ENCODE measurements at places on chromosomes 3 and 15.

GRCh38 chr3:123140550-123140949, 61.2 kb upstream of the SEC22A start:
- DNase-seq = no peak

DNA sequence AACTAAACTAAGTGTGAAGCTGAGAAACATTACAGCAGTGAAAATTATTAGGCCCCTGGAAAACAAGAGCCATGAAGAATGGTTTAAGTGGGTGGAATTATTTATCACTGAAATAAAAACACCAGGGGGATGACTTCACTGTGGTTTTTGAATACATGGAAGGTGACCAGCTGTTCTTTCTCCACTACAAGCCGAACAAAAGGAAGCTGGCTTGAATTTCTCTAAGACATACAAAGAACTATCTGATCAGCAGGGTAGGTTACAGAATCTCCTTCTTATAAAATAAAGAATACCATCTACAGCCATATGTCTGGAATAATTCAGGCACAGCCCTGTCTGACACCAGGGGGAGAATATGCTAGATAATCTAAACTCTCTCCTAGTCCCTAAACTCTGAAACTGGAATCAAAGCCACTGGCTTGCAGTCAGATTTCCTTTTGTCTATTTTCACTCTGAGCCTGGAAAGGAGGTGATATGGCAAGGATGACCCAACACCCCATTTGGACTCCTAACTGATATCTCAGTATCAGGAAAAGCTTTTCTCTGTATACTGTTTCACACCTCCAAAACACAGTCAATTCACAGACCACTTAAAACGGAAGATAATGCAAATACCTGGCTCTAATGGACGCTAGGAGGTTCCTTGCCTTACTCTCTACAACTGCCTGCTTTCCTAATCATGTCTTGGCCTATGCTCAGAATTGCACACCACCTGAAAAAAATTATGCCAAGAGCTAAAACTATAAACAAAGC, 31.2 kb downstream of the SPATA12 start:
- no peak for DNase-seq

GRCh38 chr3:19065027-19065426, 83.3 kb upstream of the KCNH8 start:
- DNase-seq = no peak

DNA sequence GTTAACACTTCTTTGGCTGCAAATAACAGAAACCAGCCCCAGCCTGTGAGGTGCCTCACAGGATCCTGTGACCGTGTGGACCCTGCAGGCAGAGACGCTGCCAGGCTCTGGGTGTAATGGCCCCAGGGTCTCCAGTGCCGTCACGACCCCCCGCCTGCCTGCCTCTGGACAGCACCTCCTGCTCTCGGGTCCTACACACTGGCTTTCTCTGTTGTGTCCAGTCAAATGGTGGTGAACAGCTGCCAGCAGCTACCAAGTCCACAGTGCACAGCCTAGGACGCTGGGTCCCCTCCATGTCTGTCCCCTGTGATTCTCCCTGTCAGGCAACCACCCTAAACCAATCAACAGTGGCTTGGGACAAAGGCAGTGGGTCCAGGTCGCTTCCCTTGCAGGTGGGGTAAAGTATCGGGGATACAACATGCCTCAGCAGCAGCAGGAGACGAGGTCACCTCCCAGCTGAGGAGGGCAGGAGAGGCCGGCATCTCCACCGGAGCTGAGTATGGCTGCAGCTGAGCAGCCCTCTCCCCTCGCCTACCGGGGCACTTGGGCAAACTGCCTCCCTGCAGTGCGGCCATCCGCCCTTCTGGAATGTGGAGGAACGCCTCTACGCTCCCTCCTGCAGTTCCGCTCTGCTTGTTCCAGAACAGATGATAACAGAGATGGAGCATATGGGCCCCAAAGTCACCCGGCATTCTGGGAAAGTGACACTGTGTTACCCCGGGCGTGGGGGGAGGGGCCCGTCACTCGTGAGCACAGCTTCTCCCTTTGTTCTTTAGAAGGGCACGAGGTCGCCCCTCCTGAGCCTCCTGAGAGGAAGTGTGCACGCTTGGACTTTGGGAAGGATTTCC, 21.1 kb upstream of the SKOR1 start:
- DNase-seq = no peak

DNA sequence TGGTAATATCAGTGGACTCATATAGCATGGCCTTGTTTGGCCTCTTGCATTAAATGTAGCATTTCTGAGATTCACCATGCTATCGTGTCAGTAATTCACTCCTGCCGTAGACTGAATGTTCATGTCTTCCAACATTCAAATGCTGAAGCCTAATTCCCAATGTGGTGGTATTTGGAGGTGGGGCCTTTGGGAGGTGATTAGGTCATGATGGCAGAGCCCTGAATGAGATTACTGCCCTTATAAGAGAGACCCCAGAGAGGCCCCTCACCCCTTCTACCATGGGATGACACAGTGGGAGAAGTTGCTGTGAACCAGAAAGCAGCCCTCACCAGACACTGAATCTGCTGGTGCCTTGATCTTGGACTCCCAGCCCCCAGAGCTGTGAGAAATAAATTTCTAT, 241.4 kb downstream of the VPS13C start:
- no peak for DNase-seq

GRCh38 chr3:48403533-48404439, 26.1 kb downstream of the PLXNB1 start:
- no peak for DNase-seq

DNA sequence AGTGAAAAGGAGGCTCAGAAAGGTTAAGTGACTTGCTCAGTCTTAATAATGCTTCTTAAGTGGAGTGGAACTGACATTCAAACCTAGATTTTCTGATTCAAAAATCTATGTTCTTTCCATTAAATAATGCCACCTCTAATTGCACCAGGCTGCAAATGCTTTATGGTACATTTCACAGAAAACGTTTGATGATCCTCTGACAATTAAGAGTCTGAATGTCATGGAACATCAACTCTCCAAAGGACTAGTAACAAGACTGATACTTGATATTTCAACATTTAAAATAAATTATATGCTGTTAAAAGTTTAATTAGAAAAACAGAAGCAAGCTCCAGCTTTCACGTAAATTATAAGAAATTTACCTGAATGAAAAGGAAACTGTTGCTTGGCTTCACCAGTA, 151.5 kb downstream of the TBL1XR1 start:
- DNase-seq = no peak

DNA sequence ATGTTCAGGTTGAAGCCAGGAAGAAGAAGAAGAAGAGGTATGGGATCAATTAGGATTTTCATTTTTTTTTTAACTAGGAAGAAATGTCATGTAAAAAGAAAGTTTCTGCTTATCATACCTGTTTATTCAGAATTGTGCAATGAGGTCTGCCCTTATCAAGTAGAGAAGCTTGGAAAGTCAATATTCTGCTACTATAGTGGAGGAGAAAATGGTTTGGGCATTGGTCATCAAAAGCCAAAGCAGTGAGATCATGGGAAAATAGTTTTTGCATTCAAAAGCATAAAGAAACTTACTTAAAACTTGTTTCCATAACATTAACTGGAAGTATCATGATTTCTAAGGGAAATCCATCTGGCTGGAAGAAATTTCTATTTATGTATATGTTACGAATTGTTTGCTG, 1239.2 kb downstream of the NSUN3 start:
- DNase-seq = no peak

GRCh38 chr15:70026991-70027390, 70.7 kb downstream of the TLE3 start:
- no peak for DNase-seq

DNA sequence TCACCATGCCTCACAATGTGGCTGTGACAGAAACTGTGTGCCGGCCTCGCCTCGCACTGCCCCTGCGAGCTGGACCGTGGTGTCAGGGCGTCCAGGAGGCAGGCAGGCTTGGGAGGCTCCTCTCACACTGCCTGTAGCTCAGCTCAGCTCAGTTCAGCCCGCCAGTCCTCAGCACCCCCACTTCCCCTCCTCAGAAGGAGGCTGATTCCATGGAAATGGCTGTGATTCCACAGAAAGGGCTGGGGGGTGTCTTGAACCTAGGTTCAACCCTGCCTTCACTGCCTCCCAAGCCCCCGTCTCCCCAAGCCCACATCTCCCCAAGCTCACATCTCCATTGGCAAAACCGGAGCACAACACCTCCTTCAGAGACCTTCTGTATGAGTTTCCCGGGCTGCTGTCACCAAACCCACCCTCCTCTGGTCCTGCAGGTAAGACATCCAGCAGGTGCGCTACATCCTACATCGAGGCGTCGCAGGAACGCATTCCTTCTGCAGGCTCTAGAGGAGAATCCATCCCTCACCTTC, 94.0 kb downstream of the OCA2 start:
- no peak for DNase-seq

GRCh38 chr3:25324954-25325655, 103.0 kb upstream of the RARB start:
- DNase-seq = no peak

DNA sequence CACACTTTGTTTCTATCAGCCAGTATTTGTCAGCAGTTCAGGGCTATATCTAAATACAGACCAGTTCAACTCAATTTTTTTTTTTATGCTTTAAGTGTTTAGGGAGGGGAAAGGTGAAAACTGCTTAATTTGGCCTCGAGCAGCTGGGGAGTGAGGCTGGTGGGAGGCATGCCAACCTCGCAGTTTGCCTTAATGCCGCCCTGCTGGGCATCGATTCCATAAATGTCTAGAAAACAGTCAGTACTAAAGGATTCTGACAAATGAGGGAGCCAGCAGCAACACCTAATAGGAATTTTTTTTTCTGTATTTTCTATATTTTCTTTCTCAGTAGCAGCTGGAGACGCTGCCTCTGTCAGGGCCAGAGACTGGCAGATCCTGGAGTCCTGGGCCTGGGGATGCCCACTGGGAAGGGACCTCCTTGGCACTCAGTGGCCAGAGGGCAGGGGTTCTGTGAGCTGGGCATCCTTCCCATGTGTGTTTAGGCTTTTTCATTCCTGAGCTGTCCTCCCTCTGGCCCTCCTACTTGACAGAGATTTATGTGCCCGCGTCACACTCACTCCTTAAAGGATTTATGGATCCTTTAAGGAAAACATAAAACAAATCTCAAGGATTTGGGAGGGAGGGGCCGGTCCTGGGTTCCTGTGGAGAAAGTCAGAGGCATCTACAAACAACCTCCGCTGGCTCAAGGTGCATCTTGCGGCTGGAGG, 117.8 kb downstream of the WNT5A start:
- DNase-seq = no peak

- no peak for DNase-seq
These were observed 19.7 kb downstream of the PAK6 start for GRCh38 chr15:40258544-40258943.

DNA sequence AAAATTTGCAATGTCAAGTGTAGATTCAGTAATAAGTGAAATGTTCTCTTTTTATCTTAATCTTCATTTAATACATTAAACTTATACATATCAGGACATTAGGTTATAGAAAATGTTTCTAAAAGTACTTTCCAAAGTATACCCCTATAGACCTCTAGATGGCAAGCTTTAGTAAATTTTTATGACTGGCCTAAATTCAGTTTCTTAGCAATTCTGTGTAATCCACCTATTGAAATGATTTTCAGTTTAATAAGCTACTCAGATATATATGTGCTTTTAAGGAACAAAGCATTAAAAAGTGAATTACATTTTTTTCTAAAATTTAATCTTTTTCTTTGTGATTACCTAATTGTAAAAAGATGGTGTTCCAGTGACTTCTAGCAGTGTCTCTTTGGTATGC, 342.2 kb downstream of the GBE1 start:
- peak; percentile 45 for DNase-seq

- no peak for DNase-seq
These were observed 44.6 kb downstream of the CORO2B start for GRCh38 chr15:68623301-68623892.

DNA sequence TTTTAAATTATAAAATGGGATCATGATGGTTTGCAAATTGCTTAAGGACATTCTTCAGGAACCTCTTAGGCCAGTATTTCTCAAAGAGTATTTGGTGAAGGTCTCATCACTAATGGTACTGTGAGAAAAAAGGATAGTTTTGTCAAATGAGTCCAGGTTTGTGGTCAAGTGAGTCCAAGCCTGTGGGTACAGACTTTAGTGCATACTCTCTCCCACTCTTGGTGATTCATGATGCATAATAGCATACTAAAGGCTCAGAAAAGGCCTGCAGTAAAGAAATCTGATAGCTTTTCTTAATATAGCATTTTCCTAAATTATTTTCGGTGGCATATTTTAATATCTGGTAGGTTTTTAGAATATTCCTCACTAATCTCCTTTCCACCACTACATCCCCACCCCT, 20.0 kb downstream of the BOC start:
- DNase-seq = no peak

GRCh38 chr3:39067286-39067685, 15.5 kb downstream of the WDR48 start:
- DNase-seq = no peak

- no peak for DNase-seq
These were observed 94.4 kb downstream of the MYLK start for GRCh38 chr3:123789760-123790159.

DNA sequence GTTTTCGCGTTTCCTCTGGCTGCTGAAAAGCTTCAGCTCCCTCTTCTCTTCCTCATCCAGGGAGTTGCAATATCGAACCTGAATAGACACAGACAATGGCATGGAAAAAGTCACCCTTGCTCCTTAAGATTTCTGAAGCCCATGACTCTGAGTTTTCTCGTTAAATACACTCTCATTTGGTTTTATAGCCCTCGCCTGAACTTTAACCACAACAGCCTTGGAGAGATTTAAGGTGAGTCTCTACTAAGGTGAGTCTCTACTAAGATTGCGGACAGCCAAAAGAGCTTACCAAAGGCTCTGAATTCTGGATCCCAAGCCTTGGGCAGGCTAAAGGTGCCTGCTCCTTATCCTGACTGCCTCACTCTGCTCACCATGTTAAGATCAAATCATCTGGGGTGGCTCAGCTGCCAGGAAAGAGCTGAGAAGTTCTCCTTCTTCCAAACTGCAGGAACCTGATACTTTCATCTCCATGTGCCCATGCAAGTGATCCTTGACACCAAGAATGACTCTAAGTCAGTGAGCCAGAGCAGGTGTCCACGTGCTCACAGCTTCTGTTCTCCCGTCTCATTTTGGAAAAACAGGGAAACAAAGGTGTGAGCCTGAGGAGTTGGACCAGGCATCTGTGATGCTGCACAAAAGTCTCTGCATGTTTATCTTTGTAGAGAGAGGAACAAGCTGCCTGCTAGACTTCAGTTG, 65.1 kb downstream of the PRICKLE2 start:
- no peak for DNase-seq

DNA sequence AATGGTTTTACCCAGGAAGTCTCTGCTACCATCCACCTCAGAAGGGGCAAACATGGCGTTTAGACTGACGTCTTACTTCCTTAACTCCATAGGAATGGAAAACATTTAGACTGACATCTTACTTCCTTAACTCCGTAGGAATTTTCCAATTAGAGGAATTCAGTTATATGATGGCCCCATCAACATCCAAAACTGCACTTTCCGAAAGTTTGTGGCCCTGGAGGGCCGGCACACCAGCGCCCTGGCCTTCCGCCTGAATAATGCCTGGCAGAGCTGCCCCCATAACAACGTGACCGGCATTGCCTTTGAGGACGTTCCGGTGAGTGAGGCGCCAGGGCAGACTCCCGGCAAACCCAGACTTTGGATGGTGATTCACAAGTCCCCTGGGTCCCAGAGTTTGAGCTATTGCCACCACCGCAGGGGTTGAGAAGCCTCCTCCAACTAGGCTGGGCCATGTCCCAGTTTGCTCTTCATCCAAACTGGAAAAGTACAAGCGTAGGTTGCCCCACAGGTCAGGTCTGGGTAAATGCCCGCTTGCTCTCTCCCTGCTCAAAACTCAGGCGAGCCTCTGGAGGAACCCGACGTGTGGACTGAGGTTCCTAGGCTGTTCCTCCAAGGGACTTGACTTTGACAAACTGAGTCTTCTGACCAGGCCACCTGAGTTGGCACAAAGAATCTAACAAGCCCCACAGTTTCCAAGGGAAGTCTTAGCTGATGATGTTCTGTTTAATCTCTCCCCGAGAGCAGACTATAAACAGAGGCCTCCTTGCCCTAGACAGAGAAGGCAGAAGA, 57.7 kb downstream of the MESD start:
- DNase-seq = no peak
